ENCODE measurements at places on chromosomes 16 and 17.

DNA sequence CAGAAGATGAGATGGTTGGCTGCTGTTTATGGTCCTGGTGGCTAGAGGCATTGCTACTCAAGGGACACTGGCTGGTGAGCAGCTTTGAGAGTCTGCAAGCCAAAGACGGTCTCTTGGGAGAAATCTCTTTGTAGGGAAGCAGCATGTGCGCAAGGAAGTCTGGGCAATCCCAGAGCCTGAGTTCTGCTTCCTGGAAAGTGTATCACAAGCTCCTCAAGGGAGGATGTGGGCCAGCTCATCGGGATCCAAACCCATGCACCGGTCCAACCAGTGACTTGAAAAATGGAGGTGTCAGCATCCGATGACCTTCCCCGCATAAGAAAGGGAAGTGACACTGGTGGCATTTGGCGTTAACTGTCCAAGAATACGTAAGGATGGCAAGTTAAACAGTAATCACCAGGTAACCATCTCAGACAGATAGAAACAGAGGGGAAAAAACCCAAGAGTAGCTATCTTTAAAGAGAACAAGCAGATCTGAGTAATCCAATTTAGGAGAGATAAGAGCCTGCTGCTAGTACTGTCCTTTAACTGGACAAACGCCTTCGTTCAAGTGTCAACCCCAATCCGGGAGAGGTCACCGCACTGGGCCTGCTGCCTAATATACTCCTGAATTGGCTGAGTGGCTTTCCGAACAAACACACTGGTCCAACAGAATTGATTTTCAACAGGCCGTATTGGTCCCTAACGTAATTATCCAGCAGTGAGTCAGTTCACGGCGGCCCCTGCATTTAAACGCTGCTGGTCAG, 303.0 kb upstream of the ZFHX3 start:
- no peak for DNase-seq

GRCh38 chr16:74747716-74748615, 26.7 kb downstream of the FA2H start:
- no peak for DNase-seq

DNA sequence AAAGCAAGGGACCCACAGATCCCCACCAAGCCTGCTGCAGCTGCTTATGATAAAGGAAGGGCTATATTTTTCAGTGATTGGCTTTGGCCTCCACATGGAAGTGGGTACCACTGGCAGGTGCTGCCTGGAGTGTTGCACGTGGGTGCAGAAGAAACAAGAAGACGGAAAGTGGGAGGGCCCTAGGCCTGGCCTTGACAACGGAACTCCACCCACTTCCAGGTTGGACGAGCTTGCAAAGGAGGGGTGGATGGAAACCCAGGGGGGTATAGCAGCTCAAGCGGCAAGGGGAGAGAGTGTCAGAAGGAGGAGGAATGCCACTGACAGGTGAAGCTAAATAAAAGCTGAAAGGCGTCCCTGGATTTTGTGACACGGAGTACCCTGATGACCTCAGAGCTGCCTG, 20.3 kb downstream of the TRIM25 start:
- no peak for DNase-seq

GRCh38 chr16:68590201-68590994, 51.3 kb downstream of the ZFP90 start:
- DNase-seq: peak; percentile 80

GRCh38 chr17:21513012-21513570, 136.9 kb downstream of the KCNJ12 start:
- peak; percentile 85 for DNase-seq
